ENCODE measurements at places on chromosomes 1 and 21.

DNA sequence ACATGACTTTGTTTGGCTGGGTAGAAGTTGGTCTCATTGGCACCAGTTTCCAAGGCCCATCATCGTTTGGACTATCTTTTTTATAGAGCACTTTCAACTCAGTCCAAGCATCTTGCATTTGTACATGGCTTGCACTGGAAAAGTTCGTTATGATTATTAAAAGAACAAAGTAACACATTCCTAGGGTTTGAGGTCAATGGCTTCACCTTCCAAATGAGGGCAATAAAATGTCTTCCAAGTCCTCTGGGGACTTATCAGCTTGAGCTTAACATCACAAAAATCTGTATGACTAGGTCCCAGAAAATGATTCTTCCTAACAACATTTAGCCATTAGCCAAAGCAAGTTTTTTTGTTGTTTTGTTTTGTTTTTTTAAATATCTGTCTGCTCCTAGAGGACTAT lies 610.8 kb downstream of the LMO4 start:
- no peak for DNase-seq

- no peak for DNase-seq
These were observed 114.6 kb downstream of the NTPCR start for GRCh38 chr1:233064988-233065387.

DNA sequence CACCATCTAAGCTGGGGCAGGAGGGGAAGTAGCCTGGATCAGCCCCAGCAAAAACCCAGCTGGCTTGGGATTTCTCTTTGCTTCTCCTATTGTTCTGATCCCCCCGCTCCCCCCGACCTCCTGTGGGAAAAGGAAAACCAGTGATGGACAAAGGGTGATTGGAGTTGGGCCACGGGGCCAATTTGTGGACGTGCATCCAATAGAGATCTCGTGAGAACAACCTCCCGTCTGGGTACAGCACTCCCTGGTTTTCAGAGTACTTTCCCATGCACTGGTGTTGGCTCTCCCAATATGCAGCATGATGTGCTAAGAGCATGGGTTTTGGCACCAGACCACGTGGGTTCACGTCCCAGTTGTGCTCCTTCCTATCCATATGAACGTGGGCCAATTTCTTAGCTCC lies 9.0 kb downstream of the BLACAT1 start:
- no peak for DNase-seq

GRCh38 chr1:53470155-53470554 lies 11.0 kb downstream of the DMRTB1 start:
- no peak for DNase-seq

DNA sequence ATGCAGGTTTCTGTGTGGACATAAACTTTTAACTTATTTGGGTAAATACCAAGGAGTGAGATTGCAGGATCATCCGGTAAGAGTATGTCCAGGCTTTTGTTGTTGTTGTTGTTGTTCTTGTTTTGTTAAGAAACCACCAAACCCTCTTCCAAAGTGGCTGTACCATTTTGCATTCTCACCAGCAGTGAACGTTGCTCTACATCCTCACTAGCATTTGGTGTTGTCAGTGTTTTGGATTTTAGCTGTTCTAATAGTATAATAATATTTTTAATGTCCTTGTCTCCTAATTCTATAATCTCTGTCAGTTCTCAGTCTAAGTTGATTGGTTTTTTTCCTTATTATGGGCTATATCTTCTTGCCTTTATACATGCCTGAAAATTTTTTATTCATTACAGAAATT lies 37.8 kb downstream of the TENT5C start:
- DNase-seq: no peak

DNA sequence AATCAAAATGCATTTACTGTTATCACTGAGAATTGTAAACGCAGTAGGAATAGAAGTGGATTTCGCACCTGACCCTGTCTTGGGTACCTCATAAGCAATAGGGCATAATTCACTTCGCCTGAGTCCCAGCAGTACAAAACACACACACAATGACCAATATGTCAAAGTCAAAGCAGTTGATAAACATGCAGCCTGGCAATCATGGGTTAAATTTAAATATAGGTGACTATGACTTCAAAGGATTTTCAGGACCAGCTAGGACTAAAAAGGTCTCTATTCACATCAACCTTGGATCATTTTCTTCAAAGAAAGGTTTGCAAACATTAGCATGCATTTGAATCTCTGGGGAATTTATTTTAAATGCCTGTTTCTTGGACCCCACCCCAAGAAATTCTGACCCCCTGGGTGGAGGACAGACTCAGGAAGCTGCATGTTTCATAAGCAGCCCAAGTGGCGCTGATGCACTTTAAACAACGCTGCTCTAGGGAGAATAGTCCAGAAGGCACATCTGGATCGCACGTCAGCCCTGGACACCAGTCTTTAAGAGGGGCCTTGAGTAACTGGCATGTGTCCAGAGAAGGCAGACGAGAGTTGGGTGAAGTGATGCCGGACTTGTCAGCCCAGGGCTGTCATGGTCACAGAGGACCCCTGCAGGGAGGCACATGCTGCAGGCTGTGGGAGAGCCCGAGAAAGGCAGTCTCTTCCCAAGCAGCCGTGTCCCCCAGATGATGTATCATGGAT lies 55.7 kb upstream of the EFHD2 start:
- DNase-seq: no peak

- no peak for DNase-seq
These were observed 276.8 kb upstream of the C1orf174 start for GRCh38 chr1:4176841-4177240.

DNA sequence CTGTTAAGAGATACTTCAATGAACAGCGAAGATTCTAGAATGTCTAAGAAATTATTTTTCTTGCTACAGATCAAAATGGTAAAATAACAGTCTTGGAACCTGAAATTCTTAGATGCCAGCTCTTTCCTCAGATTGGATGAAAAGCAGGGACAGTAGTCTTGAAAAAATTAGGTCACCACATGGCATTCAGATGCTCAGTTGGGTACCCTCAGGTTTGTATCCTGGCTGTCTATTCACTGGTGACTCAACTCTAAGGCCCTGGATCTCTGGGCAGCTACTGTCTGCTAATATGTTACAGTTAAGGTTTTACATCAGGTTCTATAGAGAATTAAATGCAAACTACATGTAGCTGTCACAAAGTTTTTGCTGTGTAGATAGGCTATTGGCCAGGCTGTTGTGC lies 528.9 kb upstream of the ADAMTS5 start:
- DNase-seq: no peak

DNA sequence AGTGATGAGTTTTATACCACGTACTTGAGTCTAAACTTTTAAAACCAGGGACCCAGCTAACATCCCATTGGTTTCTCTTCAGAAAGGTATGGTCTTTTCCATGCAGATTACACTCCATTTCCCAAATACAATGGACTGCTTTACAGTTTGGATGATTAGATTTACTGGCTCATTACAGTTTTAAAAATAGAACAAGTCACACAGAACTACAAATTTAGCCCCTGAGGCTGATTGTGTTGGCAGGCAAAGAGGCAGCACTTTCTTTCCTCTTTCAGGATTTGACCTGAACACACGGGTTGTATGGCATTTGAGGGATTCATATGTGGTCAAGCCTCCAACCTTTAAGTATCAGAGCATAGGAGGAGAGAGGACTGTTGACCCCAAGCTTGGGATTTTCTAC lies 21.8 kb upstream of the VTCN1 start:
- DNase-seq: no peak

DNA sequence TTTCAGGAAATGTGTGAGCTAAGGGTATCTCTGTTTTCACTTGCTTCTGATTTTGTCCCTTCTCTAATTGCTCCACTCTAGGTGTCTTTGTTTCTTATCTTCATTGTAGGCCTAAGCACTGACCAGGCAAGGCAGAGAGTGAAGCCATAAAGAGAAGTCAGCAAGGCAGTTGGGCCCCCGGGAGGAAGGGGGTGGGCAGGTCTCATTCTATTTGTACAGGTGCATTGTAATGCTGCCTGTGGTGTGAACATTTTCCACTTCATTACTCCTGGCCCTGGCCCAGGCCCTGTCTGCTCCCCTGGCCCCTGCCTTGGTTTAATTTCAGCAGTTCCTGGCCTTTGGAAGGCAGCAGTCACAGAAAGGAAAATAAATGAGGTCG lies 86.4 kb upstream of the JUN start:
- no peak for DNase-seq

DNA sequence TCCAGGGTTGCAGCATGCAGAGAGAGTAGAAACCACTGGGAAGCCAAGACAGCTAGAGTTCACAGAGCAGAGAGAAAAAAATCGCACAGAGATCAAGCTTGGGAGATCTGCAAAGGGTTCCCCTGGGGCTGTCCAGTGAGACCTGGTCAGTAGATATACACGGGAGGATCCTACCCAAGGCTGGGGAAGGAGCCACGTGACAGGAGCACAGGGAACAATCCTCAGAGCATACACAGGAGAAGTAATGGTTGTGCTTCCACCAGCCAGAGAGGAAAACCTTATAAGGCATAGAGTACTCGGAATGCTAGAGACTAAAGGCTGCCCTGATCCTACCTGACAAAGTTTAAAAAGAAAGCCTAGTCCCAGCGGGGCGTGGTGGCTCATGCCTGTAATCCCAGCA lies 53.9 kb downstream of the GABPA start:
- no peak for DNase-seq

- no peak for DNase-seq
These were observed 62.1 kb upstream of the CNTN2 start for GRCh38 chr1:204980840-204981405.

DNA sequence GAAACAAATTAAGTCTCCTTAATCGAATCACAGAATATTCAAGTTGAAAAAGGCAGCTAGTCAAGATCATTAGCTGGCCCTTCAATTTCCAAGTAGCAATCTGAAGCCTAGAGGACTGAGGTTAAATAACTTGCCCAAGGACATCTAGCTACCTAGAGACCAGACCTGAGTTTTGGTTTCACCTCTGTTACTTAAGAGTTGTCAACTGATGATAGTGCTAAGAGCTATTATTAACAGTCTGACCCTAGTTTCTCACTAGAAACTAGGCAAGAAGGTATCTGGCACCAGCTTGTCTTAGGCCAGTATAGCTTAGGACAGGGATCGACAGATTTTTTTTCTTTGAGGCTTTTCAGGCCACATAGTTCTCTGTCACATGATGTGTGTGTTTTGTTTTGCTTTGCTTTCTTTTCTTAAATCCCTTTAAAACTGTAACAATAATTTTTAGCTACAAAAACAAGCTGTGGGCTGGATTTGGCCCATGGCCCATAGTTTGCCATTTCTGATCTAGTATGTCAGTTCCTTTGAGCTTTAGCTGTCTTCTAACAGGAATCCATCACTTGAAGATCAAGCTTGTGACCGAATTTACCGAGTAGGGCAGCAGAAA lies 23.2 kb downstream of the TRIM45 start:
- no peak for DNase-seq

DNA sequence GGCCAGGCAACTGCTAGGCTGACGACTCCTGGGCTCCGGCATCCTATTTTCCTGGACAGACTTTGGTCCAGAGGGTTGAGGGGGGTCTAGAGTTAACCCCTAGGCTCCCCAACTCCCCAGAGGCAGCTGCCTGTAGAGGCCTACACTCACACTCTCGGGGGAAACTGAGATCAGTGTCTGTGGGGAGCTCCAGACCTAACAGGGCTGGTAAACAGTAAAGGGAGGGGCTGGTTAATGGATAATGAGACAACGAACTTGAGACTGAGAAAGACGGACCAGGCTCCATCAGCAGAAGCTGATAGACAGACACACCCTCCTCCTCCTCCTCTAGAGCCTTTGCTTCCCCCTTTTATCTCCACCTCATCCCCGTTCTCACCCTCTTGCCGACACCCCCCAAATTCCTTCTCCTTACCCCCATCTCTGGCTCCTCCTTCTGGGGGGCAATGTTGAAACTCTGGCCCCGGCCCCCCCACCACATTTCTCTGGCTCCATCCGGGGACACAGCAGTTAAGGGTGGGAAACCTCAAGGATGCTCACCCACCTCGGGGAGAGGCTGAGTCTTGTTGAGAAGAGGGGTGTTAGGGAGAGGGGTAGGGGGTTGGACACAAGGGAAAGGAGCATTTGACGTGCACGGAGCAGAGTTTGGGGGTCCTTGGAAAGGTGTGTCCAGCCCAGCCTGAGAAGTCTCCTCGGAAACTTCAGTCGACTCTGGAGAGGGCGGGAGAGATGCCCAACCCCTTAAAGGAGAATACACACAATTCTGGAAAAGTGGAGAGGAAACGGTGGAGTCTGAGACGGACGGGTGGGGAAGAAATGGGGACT lies at the start of gene MTMR11:
Gene MTMR11, minus strand, starts transcription at position 710 of the 822 bp plus-strand sequence. Its CDS starts 232 bp downstream, at position 478.
- no peak for DNase-seq

DNA sequence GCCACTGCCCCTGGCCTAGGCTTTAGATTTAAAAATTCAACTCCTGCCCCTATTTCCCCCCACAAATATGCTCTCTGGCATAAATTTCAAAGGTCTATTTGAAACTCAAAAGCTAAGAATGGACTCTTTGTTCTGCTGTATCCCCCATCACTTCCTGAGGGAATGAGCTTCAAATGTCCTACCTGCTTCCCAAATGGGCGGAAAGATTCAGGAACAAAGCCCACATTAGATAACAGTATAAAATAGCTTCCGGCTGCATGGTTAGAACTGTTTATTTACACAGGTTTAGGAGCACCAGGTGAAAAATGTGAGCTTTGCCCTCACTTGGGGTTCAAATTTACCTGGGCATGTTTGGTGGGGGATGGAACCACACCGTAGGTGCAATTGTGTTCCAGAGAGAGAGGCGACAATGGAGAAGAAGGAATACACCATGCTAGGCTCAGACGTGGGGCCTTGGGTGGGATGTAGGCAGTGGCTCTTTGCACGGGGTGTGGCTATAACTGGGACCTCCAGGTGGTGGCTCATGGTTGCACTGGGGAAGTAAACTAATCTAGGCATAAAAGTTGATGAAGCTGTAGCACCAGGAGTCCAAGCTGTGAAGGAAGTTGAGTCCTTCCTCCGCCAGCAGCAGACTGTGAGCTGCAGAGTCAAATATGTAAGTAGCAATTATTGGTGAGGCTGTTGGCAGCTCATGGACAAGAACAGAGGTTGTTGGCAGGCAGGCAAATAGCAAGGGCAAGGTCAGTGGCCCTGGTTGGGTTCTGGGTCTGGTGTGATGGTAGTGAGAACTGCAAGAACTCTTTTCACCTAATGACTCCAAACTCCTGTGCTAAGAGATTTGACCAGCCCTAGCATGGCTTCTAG lies 41.5 kb upstream of the SRSF10 start:
- no peak for DNase-seq

- no peak for DNase-seq
These were observed 12.7 kb upstream of the AK2 start for GRCh38 chr1:33049371-33049770.

- DNase-seq: no peak
These were observed 8.5 kb downstream of the A3GALT2 start for GRCh38 chr1:33312413-33312749.

DNA sequence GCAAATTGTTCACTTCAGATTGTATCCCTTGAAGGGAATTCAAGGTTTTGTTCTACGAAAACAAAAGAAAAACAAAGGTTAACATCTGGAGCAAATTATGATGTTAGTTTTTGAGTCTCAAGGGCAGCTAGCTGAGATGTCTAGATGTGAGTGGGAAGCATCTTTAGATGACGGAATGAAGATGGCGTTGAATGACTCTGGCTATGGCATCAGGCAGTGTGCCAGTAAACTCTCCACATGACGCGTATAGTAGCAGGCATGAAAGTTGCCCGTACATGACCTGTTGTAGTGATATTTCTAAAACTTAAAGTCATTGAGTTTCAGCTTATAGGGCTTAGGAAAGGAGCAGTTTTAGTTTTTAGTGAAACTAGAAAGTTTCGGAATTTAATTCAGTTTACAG lies 12.3 kb upstream of the SDC3 start:
- DNase-seq: no peak

GRCh38 chr21:43743947-43744346 lies 25.0 kb downstream of the PDXK start:
- no peak for DNase-seq

Measured in stimulated activated CD4-positive, alpha-beta T cell treated with anti-CD3 and anti-CD28 coated beads, Interleukin-2, amount 100 ng/mL, for 24 hours (primary cell).